ENCODE measurements at places on chromosomes 2 and 18.

GRCh38 chr2:42556315-42556890 is 12.0 kb upstream of the MTA3 start:
- no peak for DNase-seq

DNA sequence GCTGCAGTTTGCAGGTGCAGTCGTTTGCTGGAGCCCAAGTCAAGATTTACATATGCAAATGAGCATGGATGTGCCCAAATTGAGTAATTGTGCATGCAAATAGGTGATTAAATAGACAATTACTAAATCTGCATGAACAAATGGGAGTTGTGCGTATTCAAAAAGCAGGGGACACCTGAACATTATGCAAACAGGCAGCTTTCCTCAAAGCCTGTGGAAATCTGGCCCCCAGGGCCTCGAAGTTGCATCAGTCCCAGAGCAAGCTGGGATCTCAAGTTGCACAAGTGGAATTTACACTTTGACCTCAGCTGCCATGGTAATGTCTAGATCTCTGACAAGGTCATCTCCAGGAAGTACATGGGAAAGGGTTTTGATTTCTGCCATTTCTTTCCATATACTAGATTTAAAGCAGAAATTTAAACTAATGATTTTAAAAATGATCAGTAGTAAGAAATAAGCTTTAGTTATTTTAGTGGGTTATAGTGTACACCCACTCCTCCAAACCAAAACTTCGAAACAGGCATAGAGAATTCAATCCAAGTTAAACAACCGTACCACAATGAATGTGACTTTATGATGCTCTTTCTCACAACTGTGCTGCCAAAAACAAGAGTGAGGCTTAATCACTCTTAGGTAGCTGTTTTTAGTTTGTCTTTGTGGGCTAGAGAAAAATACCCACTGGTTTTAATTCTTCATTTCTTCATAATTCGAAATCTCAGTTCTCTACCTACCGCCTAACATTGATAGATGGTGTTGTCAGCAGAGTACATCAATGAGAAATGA is 110.7 kb downstream of the RND3 start:
- no peak for DNase-seq

DNA sequence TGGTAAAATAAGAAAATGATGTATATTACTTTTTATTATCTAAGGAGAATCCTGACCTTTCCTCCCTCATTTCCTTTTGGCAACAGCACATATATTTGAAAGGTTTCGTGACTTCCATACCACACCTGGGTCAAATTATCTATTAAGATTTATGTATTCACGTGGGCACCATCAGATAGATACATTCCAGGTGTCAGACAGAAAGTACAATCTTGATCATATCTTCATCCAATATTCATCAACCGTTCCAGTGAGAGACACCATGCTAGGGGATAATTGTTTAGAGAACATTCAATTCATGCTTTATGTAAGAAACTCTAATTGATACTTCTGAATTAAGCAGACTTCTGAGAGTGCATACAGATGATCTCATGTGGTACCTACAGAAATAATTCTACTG is 73.7 kb downstream of the SCN9A start:
- no peak for DNase-seq

DNA sequence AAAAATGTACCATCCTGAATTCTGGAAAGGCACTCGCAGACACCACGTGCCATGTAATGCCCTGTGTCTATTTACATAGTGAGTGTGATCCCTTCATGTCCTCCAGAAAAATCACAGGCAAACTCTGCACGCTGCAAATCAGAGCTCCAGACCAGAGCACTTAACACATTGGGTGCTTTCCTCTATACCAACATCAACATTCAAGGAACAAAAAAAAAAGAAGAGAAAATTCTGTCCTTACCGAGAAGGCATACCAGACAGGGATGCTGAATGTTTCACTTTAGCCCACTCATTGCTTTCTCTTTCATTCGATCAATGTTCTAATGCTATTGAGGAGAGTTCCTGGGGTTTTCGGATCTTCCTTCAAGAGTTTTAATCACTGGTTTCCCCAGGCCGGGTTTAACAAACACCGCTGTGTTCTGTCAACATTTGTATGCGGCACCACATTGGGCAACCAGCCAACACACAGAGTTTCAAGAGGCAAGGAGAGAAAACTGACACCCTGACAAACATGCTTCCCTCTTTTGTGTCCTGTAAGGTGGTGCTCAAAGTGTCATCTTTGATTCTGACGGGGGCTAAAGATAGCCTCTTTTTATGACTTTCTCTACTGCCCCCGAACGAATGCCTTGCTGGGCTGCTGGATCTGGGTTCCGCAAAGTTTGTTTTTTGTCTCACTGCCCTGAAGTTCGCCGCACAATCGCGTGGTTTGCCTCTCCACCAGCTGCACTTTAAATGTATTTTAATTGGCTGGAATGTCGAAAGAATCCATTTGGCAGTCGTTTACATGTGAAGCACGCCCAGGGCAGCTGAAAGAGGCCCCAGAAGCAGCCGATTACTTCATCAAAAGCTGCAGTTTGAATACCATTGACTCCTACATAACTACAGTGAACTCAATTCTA is 106.4 kb upstream of the NCKAP5 start:
- no peak for DNase-seq

DNA sequence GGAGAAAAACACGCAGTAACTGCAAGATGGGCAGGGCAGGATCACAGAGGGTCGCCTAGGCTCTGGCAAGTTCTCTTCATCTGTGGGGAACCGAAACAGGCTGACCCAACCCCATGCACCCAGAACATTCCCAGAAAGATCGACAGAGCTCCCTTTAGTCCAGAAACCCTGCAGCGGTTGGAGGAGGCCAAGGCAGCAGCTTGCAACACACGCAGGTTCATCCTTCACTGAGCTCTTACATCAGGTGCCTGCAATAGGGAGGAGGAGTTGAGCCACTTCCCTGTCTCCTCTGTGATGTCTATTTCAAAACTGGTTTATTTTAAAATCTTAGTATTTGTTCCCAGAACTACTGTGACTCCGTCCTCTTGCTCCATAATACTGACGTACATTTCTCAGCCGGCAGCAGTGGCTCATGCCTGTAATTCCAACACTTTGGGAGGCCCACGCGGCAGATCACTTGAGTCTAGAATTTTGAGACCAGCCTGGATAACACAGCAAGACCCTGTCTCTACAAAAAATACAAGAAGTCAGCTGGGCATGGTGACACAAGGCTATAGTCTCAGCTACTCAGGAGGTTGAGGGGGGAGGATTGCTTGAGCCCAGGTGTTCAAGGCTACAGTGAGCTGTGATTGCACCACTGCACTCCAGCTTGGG is 11.5 kb upstream of the SLC11A1 start:
- DNase-seq, result no peak

- DNase-seq, result no peak
Measured at GRCh38 chr2:47023332-47023731, 107.7 kb upstream of the MCFD2 start.

GRCh38 chr2:64906853-64907536 is 82.2 kb upstream of the SLC1A4 start:
- no peak for DNase-seq

GRCh38 chr2:105697781-105698449 is 46.8 kb upstream of the NCK2 start:
- DNase-seq, result no peak

DNA sequence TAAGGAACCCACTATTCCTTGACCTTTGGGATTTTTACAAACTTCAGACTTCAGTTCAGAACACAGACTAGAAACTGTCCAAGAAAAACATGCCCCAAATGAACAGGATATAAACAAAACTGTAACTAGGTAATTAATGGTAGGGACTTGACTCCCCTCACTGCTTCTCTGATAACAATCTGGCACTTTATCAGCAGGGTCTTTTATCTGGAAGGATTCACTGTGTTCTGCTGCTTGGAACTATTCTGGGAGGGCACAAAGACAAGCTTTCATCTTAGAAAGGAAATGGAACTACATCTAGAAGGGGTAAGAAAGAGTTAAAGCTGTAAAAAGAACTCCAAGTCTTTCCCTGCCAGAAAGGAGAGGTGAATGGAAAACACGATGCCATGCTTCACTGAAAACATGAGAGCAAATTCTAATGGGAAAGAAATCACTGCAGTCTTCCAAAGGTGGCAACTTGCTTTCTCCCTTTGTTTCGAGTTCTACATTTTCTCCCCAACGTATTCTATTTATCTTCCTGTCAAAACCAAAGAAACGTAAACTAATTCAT is 181.2 kb downstream of the THADA start:
- no peak for DNase-seq

GRCh38 chr18:7021994-7022840 is 95.4 kb downstream of the LAMA1 start:
- no peak for DNase-seq

- no peak for DNase-seq
Measured at GRCh38 chr2:240818293-240819125, 1.5 kb downstream of the KIF1A start.

DNA sequence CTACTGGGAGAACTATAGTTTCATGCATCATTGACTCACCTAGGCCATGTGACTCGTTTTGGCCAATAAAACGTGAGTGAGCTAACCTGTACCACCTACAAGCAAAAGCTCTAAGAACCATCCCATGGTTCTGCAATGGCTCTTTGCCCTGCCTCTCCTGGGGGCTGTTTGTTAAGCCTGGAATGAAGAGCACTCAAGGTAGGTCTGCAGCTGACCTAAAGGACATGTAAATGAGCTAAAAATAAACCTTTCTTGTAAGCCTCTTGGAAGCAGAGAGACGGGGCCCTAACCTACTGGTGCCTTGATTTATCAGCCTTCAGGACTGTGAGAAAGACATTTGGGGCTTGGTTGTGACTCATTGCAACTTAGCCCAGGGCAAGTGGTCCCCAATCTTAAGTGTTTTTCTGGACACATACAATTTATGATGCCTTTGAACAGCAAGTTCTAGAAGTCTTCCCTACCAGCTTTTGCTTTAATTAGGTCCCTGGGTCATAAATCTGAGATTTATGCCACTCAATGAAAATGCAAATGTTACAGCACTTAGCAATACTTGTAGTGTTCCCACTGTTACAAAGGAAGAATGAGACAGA is 107.4 kb downstream of the OSBPL6 start:
- no peak for DNase-seq

DNA sequence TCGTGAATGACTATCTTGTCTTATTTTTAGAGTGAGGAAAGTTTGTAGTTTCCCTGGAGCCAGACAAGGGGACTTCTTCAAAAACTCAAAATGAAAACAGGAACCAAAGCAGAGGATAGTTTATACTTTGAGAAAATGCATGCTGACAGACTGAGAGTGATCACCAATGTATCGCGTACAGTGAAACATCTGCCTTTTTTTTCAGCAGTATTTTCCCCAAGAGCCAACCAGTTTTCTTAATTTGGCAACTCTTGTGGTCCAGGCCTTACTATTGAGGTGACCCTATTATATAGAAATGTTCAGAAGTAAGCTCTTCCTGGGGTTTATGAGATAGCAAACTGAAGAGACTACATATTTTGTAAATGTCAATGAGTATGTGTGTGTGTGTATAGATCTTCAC is 153.7 kb upstream of the VRK2 start:
- no peak for DNase-seq

DNA sequence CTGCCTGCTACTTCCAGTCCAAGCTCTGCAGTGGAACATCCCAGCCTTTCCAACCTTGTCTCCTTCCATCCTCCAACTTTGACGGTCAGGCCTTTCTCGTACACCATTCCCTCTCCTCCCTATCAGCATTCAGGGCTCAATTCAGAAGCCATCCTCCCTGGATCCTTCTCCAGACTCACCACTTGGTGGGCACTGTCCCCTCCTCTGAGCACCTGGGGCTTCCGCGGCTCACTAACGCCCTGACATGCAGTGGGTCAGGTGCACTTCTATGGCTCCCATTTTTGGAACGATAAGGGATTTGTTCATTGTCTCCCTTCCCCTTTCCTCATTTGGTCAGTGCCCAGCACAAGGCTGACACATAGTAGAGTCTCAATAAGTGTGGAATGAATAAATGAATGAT is 56.7 kb downstream of the TNS1 start:
- no peak for DNase-seq

- DNase-seq, result no peak
Measured at GRCh38 chr2:64796926-64797325, 143.2 kb upstream of the SERTAD2 start.

DNA sequence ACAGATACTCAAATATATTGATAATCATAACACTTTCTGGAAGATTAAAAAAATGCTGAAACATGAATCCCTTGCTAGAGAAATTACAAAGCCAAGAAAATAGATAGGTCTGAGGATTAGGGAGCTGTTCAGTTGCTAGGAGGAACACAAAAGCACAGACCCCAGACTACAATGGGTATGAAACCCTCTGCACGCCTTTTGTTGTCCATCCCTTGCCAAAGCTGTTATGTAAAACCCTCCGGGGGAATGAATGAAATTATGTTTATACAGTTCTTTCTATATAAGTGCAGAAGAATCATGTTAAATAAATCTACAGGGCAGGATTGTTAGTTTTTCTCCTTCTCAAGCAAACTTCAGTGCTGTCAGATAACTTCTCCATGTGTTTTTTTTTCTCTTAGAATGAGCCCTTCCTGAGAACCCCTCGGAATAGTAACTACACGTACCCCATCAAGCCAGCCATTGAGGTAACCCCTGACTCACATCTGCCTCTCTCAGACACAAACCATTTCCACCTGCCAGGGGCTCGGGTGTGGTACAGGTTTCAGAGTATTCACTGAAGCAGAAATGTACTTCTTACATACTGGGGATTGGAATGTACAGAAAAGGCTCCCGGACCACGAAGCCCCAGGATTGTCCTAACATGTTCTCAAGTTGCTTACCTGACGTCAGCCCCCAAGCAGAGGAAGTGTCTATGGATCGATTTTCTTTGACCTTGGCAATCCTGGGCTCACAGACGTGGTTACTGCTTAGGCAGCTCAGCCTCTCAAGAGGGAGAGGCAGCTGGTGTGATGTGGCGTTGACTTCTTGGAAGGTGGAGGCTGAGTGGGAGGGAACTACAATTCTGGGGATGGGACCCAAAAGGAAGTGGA is 118.0 kb downstream of the PLB1 start:
- DNase-seq, result peak; percentile 16

- no peak for DNase-seq
Measured at GRCh38 chr2:33184041-33184440, 237.3 kb downstream of the LTBP1 start.

DNA sequence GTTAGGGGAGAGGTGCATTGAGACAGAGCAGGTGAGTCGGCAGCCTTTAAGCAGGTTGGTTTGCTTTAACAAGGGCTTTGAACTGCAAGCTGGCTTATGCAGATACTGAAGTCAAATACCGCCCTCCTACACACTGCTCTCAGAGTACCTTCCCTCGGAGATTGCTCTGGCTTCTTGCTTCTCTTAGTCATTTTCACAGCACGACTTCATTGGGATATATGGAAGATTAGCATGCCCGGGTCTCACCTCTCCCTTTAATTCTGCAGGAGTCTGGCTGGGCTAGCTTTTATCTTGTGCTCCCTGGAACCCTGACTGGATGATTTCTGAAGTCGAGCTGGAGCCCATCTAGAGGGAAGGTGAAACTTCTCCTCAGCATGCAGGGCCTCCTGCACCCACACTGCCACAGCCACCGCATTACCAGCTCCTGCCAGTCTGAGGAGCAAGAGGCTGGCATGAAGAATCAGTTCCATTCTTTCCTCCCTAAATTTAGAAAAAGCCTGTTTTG is 395.5 kb upstream of the HNRNPA3 start:
- DNase-seq, result no peak

- no peak for DNase-seq
Measured at GRCh38 chr2:99880148-99880963, 262.0 kb downstream of the AFF3 start.

- no peak for DNase-seq
Measured at GRCh38 chr2:110877031-110877827, 144.9 kb downstream of the ACOXL start.

GRCh38 chr2:44291281-44292248 is 16.3 kb downstream of the SLC3A1 start:
- DNase-seq, result no peak

- DNase-seq, result no peak
Measured at GRCh38 chr2:16677875-16678274, 12.2 kb upstream of the CYRIA start.

- no peak for DNase-seq
Measured at GRCh38 chr2:233367586-233367985, 13.3 kb downstream of the DGKD start.

Data from stimulated activated CD8-positive, alpha-beta memory T cell treated with anti-CD3 and anti-CD28 coated beads, Interleukin-15, amount 100 ng/mL, for 4 hours (primary cell).